T-cell (primary cell): ENCODE measurements at places on chromosomes 7 and 10. TPM values are rescaled to one million over a fixed set of nuclear protein-coding genes. Genes with fewer than 3 reads are reported as not detected.
A peak's percentile ranks its signal among the peaks of the same experiment; 100 is the strongest.

- DNase-seq = no peak
These were observed 368.9 kb downstream of the PLXDC2 start for GRCh38 chr10:20185116-20185515.

DNA sequence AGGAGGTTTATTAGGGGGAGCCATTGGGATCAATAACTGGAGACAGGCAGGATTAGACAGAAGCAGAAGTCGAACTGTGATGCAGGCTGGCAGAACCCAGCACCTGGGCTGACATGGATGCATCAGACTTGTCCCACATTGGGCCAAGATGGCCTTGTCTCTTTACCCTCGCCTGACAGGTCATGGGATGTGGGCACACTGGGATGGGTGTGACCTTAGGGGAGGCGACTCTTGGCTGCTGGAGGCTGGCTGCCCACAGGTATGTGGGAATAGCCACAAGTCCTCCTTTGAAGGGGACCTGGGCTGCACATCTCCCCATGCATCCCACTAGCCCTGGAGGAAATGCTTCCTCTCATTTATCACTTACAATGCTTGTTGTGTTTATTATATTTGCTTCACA, 17.3 kb downstream of the NFE2L3 start:
- DNase-seq = no peak

DNA sequence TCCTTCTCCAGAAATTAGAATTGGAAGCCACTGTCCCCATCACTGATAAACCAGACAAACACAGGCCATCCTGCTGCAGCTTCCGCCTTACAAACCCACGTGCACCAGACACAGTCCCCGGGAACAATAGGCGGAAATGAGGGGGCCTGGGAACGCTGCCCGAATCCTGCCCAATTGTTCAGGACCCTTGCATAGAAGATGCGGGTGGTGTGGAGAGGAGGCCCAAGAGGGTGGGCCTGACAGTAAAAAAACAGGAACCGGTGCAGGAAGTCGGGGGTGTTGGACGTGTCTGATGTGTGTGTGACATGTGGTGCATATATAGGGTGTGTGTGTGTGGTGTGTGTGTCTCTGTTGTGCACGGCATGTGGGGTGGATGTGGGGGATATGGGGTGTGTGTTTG, 26.5 kb upstream of the CHST15 start:
- no peak for DNase-seq

GRCh38 chr7:119988401-119988800, 284.6 kb upstream of the KCND2 start:
- DNase-seq = no peak

GRCh38 chr7:125644109-125644508, 714.5 kb upstream of the POT1 start:
- DNase-seq = no peak

DNA sequence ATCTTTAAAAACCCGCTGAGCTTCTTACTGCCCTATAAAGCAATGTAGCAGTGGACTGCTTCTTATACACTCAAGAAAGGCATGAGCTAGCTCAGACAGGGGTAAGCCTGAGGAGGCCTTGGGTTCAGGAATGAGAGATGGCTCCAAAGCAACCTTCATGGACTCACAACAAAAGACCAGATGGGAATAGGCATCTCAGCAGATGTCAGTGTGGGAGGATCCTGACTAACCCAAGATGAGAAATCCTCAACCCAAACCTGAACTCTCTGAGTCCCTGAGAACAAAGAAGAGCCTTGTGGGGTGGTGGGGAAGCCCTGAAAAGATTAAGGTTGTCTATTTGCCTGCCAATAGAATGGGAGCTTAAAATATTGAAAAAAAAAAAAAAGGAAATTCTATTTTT, 807.4 kb downstream of the KCNMA1 start:
- no peak for DNase-seq

DNA sequence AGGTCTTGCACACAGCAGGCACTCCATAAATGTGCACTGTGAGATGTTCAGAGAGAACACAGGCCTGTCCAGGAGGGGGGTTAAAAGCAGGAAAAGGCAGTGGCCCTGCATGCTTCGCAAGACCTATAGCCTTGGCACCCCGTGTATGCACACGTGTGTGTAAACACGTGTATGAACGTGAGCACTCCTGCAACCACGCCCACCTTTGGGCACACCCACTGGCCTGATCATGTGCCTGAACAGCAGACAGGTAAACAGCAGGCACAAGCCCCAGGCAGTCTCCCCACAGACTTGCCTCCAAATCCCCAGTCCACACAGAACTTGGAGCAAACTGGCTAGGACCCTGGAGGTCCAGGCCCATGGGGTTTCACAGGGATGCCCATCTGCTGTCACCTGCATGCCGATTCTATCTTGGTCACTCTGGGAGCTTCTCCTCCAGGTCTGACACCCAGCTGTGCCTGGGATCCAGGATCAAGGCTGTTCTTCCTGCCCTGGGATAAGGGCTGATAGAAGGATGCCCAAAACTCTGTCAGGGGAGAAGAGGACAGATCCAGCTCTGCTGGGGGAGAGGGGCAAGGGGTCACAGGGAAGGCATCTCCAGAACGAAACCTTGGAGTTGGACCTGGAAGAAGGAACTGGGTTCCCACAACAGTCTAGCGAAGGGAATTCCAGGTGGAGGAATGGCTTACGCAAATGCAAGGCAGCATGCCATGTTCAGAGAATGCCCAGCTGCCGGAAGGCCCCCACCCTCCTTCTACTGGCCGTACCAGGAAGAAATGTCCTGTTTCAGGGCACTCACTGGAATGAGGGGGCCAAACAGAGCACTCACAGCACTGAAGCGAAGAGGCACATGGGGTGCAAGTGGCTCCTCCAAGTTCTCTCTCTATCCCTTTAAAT, 14.3 kb upstream of the ZMIZ1 start:
- no peak for DNase-seq

DNA sequence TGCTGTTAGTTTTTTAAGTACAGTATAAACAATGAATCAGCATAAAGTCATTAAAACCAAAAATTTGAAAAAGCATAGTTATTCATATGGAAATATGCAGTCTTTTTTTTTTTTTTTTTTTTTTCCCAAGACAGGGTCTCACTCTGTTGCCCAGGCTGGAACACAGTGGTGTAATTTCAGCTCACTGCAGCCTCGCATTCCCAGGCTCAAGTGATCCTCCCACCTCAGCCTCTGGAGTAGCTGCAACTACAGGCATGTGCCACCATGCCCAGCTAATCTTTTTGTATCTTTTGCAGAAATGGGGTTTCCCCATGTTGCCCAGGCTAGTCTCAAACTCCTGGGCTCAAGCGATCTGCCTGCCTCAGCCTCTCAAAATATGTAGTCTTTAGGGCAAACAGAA, 182.0 kb downstream of the SEMA3E start:
- no peak for DNase-seq

- DNase-seq = no peak
These were observed 25.9 kb downstream of the TYW1 start for GRCh38 chr7:67022511-67022910.

- DNase-seq = no peak
These were observed 17.0 kb upstream of the TTYH3 start for GRCh38 chr7:2614631-2615330.

- no peak for DNase-seq
These were observed 178.4 kb downstream of the ARHGAP12 start for GRCh38 chr10:31749981-31750840.

- DNase-seq = peak; percentile 45
These were observed 43.2 kb downstream of the CCNY start for GRCh38 chr10:35379226-35380137.

DNA sequence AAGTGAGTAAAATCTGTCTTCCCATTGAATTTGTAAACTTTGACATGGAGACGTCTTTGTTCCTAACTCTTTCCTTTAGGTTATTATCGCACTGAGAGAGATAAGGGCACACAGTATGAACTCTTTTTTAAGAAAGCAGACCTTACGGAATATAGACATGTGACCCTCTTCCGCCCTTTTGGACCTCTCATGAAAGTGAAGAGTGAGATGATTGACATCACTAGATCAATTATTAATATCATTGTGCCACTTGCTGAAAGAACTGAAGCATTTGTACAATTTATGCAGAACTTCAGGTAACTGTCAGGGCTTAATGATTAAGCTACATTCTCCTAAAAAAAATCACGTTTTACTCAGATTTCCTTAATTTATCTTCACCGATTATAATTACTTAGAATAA, 20.4 kb downstream of the CSGALNACT2 start:
- no peak for DNase-seq

DNA sequence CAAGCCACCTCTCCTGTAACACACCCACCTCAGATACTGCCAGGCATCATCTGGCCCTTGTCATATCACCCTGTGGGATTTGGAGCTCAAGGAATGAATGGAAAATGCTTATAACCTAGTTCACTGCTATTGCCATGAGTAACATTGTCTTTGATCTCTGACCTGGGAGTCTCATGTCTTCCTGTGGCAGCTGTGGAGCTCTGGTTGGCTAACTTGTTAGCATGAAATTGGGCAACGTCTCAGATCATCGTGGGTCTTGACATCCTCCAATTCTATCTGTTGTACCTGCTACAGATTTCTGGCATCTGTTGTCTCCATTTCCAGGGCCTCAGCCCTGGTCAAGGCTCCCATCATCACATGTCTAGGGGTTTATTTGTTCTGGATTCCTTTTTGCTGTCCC, 2.2 kb upstream of the TMEM270 start:
- no peak for DNase-seq

DNA sequence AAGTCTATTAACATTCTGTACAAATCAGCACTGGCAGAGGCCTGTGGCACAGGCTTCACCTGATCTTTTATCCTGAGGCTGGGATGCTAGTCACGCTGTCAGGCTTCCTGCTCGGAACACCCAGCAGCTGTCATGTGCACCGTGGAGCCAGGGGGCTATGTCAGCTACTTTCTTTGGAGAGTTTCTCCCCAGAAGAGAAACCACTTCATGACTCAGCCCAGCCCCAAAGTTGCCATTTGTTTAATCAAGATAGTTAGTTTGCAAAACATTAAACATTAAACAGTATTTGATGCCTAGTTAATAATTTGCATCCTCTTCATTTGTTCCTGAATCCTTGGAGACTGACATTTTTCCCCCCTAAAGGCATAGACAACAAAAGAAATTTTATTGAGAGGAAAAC, at the start of gene HABP2:
TSS of gene HABP2 (plus strand) at position 353 of the 400 bp plus-strand sequence. CDS start 69 bp downstream, outside the sequence.
- DNase-seq = no peak

GRCh38 chr7:130758429-130759056, 24.5 kb upstream of the KLF14 start:
- DNase-seq = no peak

GRCh38 chr7:95925236-95925635, 152.9 kb downstream of the DYNC1I1 start:
- no peak for DNase-seq

GRCh38 chr7:54917613-54918391, 101.0 kb upstream of the EGFR start:
- DNase-seq = no peak

- DNase-seq = no peak
These were observed 295.7 kb upstream of the ZMIZ1 start for GRCh38 chr10:78772986-78773530.

Gene EDRF1
- total RNA-seq = 44.7 TPM

Gene NPFFR1
- total RNA-seq = not detected

Gene GPR37
- total RNA-seq = not detected

Gene EGR2
- total RNA-seq = 0.90 TPM

Gene PPIA
- 863 TPM for total RNA-seq

Gene HOXA5
- total RNA-seq = not detected

Gene ASZ1
- total RNA-seq = not detected
